ENCODE measurements at places on chromosomes 4 and X. TPM values are rescaled to one million over a fixed set of nuclear protein-coding genes. Genes with fewer than 3 reads are reported as not detected.

The CITED1 gene
- 0.81 TPM for total RNA-seq

The CCDC110 gene
- 0.34 TPM for total RNA-seq

The ANK2 gene
- 0.69 TPM for total RNA-seq

The ERCC6L gene
- 12.2 TPM for total RNA-seq

The TIGD2 gene
- 5.1 TPM for total RNA-seq

The TET2 gene
- 2.5 TPM for total RNA-seq

The DOK7 gene
- total RNA-seq, result 0.82 TPM

The DIAPH2 gene
- total RNA-seq, result 4.5 TPM

The YY2 gene
- 1.9 TPM for total RNA-seq

The CPLX1 gene
- total RNA-seq, result 0.64 TPM

Measured in A549 treated with Mapracorat at 1 μM for 4 hours (cell line).